ENCODE measurements at places on chromosomes 3 and 15.

DNA sequence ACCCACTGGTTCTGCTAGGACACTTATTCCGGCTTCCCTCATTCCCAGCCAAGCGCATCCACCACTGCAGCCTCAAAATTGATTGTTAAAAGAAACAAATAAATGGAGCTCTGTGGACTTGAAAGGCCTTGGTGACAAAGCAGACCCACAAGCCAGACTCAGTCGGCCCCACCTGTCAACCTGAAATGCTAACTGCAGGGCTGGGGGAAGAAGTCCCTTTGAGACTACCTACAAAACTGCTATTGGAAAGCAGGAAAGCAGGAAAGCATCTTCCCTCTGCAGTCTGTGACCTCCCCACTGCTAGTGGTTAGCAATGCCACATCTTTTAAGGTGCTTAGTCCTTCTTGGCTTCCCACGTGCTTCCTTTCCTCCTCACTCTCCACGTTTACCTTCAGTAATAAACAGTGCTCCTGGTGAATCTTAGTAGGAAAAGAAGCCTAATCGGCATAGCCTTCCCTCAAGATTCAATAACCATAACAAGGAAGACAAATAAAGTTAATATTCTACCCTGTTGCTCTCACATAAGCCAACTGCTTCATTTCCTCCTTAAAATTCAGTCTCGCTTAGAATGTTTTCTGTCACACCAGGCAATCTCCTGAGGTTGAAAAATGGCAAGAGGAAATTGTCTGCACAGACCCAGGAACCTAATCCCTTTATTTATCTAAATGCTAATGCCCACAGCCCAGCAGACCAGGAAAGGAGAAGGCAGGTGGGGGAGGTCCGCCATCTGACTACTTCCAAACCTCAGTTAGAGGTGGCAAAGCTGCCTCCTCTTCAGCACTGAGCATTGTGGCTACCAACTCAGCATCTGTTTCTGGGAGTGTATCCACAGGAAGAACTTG lies 296.2 kb downstream of the NEK10 start:
- DNase-seq: no peak

GRCh38 chr3:32148351-32148750 lies 41.9 kb downstream of the GPD1L start:
- no peak for DNase-seq

GRCh38 chr3:76700323-76700722 lies 339.6 kb upstream of the ROBO2 start:
- no peak for DNase-seq

GRCh38 chr3:89159605-89160004 lies 52.2 kb downstream of the EPHA3 start:
- no peak for DNase-seq

DNA sequence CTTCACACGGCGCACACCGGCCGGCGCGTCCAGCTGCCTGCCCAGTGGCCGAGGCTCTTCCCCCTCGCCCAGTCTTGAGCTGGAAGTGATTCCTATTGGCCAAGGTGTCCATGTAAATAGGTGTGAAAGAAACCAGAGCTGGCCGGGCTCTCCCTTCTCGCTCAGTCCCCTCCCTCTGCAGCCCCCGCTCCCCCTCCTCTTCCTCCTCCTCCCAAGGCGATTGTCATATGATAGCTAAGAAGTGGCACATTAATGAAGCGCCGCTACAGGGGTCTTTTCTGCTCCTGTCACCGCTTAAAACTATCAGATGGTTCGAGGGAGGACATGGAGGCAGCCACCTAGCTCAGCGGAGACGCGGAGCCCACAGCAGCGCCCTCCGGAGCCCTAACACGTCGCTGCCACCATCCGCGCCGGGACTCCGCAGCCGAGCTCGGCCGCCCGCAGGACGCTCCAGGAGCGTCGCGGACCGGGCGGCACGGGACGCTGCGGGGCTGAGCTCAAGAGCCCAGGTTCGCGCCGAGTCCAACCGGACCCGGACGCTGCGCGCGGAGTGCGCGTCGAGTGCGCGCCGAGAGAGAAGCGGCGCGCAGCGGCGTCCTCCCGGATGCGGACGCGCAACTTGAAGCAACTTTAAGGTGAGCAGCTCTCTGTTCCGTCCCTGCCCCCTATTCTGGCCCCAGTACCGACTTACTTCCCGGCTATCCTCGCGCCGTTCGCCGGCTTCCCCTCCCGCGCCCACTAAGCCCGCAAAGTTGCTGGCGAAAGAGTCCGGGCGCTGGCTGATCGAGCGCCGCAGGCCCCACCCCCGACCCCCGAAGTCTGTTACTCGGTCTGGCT lies at the start of gene FOXB1:
TSS of gene FOXB1 (plus strand) at position 303 of the 837 bp plus-strand sequence. CDS start 653 bp downstream, outside the sequence.
- DNase-seq: peak; percentile 16

DNA sequence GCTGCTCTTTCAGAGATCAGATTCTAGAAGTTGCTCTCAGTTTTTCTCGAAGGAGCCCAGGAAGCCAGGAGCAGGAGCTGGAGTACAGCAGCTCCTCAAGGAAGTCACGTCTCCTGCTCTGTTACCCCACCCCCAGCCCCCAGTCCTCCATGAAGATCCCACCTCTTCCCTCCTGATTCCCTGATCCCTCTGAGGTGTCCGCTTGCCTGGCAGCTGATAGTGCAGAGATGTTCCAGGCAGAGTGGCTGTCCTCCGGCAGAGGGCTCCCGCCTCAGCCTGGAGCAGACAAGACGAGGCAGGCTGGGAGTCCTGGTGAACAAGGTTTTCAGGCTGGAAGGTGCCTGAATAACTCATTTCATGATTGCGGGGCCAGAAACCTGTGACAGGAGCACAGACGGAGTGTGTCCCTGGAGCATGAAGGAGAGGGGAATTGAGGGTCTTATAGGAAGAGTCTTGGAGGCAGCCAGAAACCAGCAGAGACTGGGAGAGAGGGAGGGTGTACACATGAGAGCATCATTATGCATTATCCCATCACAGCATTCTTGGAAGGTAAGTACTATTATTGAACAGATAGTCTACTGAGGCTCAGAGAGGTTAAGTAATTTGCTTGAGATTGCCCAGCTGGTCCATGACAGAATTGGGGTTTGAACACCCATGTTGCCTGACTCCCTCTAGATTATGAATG lies 1.2 kb downstream of the HRH1 start:
- DNase-seq: peak; percentile 80

GRCh38 chr3:8938021-8938420 lies 25.3 kb downstream of the RAD18 start:
- DNase-seq: no peak

- no peak for DNase-seq
These were observed 65.2 kb upstream of the CHL1 start for GRCh38 chr3:131151-131888.

- DNase-seq: no peak
These were observed 157.2 kb downstream of the RPLP1 start for GRCh38 chr15:69609776-69610175.

GRCh38 chr3:53940623-53941022 lies 49.0 kb upstream of the SELENOK start:
- DNase-seq: no peak

GRCh38 chr3:136195258-136196063 lies 674 bp downstream of the MSL2 start:
- DNase-seq: peak; percentile 71

DNA sequence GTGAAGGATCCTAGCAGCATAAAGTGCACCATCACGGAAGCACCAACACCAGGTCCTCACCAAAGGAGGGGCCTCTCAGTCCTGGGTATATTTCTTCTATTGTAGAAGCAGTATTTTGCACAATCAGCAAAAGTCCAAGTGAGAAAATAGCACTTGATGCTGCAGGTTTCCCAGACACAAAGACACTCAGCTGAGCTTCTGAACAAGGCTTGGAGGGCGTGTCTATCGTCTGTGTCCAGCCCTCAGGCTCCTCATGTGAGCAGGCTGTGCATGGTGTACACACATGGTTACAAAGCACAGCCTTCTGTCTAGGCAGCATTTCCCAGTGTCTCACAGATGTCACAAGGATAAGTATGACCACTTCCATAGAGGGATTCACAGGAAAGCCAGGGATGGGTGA lies 98.3 kb upstream of the SPATA12 start:
- DNase-seq: no peak

GRCh38 chr3:197807969-197808587 lies 17.0 kb downstream of the LRCH3 start:
- DNase-seq: no peak

- DNase-seq: no peak
These were observed 25.6 kb upstream of the TEX9 start for GRCh38 chr15:56339594-56339993.

DNA sequence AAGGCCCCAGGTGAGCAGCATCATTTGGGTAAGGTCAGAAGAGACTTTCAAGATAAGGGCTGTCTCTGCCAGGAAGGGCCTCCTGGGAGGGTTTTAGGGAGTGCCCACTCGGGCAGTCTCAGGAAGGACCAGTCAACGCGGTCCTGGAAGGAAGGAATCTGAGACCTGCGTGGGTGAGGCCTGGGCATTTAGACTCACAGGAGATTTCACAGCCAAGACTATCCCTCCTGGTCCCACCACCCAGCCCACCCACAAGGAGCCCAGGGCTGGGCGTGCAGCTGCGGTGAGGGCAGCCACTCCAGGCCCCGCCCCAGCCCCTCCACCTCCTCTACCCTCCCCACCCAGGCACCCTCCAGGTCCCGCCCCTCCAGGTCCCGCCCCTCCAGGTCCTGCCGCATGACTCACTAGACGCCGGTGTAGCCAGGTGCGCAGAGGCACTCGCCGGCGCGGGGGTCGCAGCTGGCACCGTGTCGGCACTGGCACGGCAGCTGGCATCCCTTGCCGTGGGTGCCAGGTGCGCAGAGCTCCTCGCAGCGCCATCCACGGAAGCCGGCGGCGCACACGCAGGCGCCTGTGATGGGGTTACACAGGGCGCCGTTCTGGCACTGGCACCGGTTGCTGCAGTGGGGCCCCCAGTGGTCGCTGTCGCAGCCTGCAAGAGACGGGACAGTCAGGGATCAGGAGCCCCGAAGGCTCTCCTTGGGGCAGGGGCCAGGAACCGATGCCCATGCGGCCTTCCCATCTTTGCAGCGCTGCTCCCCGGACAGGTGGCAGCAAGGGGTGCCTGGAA lies 112.7 kb downstream of the RAB11A start:
- no peak for DNase-seq

DNA sequence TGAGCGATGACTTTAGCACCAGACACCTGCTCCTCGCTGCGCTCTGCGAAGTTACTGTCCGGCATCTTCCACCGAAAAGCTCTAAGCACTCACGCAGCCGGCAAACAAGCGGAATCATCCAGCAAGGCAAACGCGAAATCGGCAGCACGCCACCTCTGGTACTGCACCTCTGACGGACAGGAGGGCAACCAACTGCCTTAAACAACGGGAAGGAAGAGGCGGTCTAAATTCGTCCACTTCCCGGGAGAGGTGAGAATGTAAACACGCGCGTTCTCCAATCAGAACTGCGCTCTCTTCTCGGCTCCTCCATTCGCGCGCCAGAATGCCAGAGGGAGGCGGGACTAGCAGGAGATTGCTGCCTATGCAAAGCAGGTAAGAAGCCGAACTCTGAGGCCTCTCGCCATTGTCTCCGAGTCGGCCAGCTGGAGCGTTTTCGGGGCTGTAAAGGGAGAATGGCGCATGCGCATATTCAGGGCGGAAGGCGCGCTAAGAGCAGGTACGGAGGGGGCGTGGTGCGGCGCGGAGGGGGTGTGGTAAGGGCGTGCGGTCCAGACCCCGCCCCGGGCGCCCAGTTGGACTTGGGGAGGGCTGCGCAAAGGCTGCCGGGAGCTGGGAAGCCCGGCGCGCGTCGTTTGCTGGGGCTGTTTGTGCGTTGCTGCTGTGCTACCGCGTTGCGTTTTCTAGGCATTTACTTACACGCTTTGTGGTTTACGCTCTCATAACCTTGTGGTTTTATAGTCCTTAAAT lies at the start of the genes BTD and HACL1:
TSS of gene BTD (plus strand) at position 347 of the 747 bp plus-strand sequence. CDS start 33,695 bp downstream, outside the sequence.
TSS of gene HACL1 (minus strand) at position 171 of the 747 bp plus-strand sequence. CDS start at position 65, 106 bp downstream.
- peak; percentile 99 for DNase-seq

- DNase-seq: no peak
These were observed 31.0 kb downstream of the ACAP2 start for GRCh38 chr3:195411836-195412235.

DNA sequence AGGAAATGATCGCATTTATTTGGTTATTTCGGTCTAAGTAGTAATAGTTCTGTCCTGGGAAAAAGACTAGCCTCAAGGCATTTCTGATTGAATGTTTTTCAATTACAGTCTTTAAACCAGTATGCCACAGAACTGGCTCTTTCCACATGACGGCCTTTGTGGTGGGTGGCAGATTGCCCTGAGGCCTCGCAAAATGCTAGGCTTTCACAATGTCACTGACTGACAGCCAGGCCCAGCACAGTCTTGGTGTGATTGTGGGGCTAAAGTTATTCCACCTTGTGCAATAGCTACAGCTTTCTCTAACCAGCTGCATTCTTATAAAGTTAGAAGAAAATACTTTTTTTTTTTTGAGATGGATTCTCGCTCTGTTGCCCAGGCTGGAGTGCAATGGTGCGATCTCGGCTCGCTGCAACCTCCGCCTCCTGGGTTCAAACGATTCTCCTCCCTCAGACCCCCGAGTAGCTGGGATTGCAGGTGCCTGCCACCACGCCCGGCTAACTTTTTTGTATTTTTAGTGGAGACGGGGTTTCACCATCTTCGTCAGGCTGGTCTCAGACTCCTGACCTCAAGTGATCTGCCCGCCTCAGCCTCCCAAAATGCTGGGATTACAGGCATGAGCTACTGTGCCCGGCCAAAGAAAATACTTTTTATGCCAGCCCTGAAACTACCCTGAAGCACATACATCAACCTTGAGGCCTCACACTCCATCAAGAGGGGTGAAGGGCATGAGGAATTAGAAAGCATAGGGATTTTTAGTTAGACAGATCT lies 2.5 kb upstream of the ADIPOQ start:
- DNase-seq: peak; percentile 2

GRCh38 chr15:88897456-88898194 lies 2.3 kb upstream of the HAPLN3 start:
- DNase-seq: peak; percentile 82

GRCh38 chr3:151468284-151468917 lies 7.5 kb upstream of the IGSF10 start:
- DNase-seq: peak; percentile 55

DNA sequence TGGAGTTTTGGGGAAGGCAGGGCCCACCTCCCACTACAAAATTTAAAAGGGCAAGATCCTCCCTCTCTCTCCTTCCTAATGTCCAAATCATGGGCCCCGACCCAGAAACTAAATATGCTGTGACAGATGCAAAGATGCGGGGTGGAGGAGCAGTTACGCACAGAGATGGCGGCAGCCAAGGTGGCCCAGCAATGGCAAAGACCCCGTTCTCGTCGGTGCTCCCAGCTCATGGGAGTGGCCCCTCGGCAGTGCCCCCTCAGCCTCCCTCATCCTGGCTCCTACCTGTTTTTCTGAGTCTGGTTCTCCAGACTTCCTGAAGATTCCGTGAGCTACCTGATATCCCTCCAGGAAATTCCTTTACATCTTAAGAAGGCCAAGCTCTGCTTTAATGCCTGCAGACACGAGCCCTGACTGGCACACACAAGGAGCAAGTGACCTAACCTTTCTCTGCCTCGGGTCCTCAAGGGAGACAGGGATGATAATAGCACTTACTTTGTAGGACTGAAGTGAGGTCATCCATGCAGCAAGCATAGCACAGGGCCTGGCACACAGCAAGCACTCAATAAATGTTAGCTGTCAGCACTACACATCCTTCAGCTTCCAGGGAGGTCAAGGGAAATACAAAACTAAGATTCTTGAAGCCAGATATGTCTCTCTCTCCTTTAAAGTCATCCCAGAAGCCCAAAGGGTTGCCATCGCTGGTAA lies 103.5 kb downstream of the LSM3 start:
- DNase-seq: no peak
